ENCODE measurements at places on chromosomes 13 and 19. TPM values are rescaled to one million over a fixed set of nuclear protein-coding genes. Genes with fewer than 3 reads are reported as not detected.

Gene LIM2
- not detected for total RNA-seq

Gene C3
- total RNA-seq = 1,173 TPM

Gene FAM216B
- 0.10 TPM for total RNA-seq

Gene KLK14
- total RNA-seq = 1.5 TPM

Gene ZNF329
- 6.7 TPM for total RNA-seq

Gene COL4A2
- total RNA-seq = 59.5 TPM

Gene SELENOV
- total RNA-seq = not detected

Gene CERS1
- 0.38 TPM for total RNA-seq

Gene LRRC25
- total RNA-seq = 4.7 TPM

Gene SLC7A10
- total RNA-seq = not detected
